ENCODE measurements at places on chromosomes 3 and 15. TPM values are rescaled to one million over a fixed set of nuclear protein-coding genes. Genes with fewer than 3 reads are reported as not detected.

The CHRNA7 gene
- total RNA-seq: 0.48 TPM

The UBAP1L gene
- total RNA-seq: 0.49 TPM

The BTLA gene
- total RNA-seq: not detected

The CHRM5 gene
- not detected for total RNA-seq

The GASK1A gene
- 0.99 TPM for total RNA-seq

The TLR9 gene
- total RNA-seq: not detected

The C3orf85 gene
- total RNA-seq: not detected

The EFL1 gene
- total RNA-seq: 32.6 TPM

The PARP15 gene
- total RNA-seq: 0.35 TPM

The TKT gene
- total RNA-seq: 542 TPM

The SOX14 gene
- not detected for total RNA-seq

The CYP8B1 gene
- not detected for total RNA-seq

The IL17RE gene
- 12.8 TPM for total RNA-seq

The SMARCC1 gene
- 62.7 TPM for total RNA-seq

The FBXW12 gene
- total RNA-seq: not detected

The ARHGAP31 gene
- total RNA-seq: 6.9 TPM

The ABHD2 gene
- total RNA-seq: 32.7 TPM

The PLOD2 gene
- 22.9 TPM for total RNA-seq

The IQGAP1 gene
- total RNA-seq: 290 TPM
